Activated T-helper 1 cell treated with anti-CD3 and anti-CD28 coated beads, Interleukin-12 subunit alpha, Interleukin-12 subunit beta, Interleukin-2, Interleukin-4 antibody, amounts not matched to agents 30 ng/mL and 10 ng/mL and 1 ng/mL, durations not matched to agents 14 hours and 24 hours and 36 hours (primary cell): ENCODE measurements at places on chromosomes 5 and 9. TPM values are rescaled to one million over a fixed set of nuclear protein-coding genes. Genes with fewer than 3 reads are reported as not detected.
A peak's percentile ranks its signal among the peaks of the same experiment; 100 is the strongest.

Gene BSPRY
- 12.3 and 12.8 TPM in 2 replicates for total RNA-seq

Gene SPRY4
- 1.7 and 2.4 TPM in 2 replicates for total RNA-seq

Gene PHPT1
- 134 and 139 TPM in 2 replicates for total RNA-seq

DNA sequence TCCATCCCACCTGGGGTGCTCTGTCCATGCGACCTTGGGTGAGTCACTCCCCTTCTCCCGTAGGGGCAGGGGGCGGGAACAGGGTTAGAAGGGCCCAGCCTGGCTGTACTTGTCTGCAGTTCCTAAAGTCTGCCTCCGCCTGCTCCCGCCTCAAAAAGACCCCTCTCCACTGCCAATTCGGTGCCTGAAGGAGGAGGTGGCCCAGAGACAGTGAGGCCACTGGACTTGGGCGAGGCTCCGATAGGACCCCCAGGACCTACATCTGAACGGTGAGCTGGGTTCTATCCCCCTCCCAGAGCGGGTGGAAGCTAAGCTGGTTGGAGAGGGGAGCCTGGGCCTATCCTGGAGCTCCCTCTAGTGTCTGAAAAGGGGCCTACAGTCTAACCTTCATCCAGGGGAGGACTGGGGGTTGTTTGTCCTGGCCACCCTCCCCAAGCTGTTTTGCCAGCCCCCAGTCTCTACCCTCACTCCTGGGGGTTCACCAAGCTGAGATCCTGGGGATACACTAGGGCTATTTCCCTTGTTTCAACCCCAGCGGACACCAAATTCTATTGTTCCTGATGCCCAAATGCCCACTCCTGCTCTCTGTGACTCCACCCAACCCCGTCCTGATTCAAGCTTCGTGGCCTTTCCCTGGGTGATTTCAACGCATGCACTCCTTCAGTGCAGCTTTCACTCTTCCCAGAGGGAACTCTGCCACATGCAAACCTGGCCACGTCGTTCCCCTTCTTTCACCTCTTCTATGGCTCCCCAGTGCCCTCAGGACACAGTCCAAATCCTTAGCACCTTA, 6.1 kb upstream of the CRB2 start:
- peak; percentile 55 for DNase-seq
- no peak overlapping the region for H3K27ac ChIP-seq
- no peak overlapping the region for H3K4me3 ChIP-seq
- no peaks in the 10 kb centered on the region for H3K4me1 ChIP-seq
- H3K36me3 ChIP-seq, result no peaks in the 10 kb centered on the region
- peaks cover 12% of the 10 kb centered on the region for H3K27me3 ChIP-seq
